ENCODE measurements at places on chromosomes 2 and 18.

DNA sequence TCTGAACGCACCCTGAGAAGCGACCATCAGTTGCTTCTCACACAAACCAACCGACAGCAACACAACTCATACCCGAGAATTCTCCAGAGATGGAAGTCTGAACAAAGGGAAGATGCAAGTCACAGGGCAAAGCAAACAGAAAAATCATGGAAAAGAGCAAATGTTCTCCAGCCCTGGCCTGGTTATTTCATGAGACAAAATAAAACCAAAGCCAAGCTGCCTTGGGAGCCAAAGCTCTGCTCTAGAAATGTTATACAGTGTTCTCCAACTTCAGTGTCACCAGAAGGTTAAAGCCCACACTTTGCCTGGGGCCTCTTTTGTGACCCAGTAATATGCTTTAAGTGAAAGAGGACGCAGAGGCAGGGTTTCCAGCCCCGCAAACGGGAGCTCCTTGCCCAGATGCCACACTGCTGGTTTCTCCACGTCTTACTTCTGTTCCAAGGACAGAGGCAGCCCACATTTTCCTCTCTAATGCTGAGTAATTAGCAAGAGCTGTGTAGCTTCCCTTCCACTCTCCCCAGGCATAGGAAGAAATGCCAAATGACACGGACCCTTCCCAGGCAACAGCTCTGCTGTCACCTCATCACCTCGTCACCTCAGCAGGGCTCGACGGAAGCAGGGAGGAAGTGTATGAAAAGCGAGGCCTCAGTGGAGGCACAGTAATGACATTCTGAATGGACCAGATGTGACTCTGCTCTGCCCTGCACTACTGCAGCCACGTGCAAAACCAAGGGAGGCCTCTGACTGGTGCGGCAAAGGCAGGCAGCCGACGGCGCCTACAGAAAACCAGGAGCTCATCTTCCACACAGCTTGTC lies 64.7 kb downstream of the FBXO15 start:
- no peak for DNase-seq

GRCh38 chr2:28613633-28614501 lies 118.0 kb downstream of the PLB1 start:
- peak; percentile 39 for DNase-seq

GRCh38 chr18:50879302-50880118 lies 592 bp downstream of the ME2 start:
- DNase-seq = peak; percentile 61

DNA sequence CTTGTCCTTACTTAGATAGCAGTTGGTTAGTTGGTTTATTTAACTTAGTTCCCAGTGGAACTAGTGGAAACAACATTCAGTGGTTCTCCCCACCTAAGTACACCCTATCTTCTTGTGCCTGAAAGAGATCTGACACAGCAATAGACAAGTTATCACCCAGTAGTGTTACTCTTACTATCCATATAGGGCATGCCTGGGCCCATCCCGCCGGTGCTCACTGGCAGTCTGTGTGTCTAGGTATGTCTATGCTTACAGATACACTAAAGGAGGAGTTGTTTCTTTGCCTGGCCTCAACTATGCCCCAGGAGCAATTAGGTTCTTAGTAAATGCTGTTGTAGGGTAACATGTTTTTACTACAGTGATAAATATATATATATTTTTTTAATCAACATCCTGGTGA lies 12.0 kb upstream of the NRP2 start:
- DNase-seq = no peak

GRCh38 chr2:88252646-88253045 lies 82.5 kb downstream of the THNSL2 start:
- no peak for DNase-seq

DNA sequence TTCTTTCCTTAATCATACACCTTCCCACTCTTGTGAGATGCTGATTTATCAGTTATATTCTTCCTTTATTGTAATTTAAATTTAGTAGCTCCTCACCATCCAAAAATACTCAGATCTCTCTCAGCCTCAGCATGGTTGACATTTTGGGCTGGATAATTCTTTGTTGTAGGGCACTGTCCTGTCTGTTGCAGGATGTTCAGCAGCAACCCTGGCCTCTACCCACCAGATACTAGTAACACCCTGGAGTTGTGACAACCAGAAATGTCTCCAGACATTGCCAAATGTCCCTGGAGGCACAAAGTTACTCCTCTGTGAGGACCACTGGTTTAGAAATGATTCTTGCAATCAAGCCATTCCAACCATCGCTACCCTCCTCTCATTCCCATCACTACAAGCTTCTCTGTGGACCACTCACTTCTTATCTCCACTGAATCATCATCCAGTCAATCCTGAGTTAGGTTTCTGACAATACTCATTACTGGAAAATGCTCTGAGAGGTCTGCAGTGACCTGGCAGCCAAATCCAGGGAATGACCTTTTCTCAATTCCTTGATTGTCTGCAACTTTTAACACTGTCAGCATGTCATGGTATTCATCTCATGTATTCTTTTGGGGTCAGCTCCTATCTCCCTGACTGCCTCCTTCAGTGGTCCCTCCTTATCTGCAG lies 43.3 kb downstream of the OSBPL6 start:
- DNase-seq = no peak

- no peak for DNase-seq
These were observed 29.4 kb downstream of the LIPG start for GRCh38 chr18:49591271-49591670.

- DNase-seq = no peak
These were observed 51.0 kb downstream of the KCNG2 start for GRCh38 chr18:79848579-79849327.

DNA sequence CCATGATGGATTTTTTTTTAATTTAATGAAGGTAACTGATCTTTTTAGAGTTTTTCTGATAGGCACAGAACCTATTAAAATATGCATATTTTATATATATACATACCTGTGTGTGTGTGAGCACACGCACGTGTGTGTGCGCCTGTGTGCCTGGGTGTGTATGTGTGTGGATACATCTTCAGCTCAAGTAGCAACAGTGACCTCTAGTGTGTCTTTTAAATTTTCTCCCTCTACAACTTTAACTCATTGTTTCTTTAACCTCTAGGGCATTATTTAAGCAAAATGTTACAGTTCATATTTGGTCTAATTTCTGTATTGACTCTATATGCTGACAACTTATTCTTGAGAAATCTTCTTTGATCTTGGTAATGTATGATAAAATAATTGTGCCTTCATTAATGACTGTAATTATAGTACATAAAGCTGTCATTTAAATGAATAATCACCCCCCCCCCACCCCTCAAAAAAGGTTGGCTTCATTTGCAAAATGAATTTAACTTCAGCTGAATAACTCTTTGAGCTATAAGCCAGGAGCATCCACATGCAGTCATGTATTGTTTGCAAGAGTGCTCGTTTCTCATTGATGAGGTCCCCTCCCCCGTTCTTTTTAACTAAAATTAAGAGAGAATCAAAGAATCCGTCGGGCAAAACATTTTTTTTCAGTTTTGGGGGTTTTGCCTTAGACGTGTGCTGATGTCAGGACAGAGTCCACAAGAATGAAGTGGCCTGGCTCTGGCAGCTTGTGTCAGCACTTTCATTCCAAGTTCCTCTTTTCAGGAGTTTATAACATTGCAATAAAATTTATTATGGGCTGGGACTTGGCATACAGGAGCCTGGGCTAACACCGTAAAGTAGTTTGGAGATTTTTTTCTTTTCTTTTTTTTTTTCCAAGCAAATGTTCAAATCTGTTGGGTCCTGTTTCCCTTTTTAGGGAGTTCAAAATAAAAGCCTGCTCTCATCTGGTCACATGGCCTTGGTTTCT lies 80.0 kb downstream of the ETAA1 start:
- DNase-seq = peak; percentile 82

GRCh38 chr2:233389601-233390125 lies 35.4 kb downstream of the DGKD start:
- no peak for DNase-seq

DNA sequence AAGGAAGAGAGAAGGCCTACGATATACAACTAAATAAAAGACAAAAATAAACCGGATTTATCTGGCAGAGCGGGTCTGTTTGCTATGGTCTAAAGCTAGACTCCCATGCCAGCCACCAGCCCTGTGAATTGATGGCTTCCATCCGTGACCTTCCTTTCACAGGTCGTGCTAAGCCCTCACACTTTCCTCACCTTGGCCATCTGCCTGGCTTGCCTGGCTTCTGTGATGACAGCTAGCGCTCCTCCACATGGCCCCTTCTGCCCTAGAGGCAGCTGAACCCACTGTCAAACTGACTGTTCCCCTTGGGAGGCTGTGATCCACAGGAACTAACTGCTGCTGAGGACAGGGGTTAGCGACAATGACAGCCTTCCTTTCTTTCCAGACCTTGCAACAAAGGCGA lies 32.5 kb downstream of the GAREM1 start:
- no peak for DNase-seq

- no peak for DNase-seq
These were observed 86.6 kb downstream of the RND3 start for GRCh38 chr2:150400849-150401248.

DNA sequence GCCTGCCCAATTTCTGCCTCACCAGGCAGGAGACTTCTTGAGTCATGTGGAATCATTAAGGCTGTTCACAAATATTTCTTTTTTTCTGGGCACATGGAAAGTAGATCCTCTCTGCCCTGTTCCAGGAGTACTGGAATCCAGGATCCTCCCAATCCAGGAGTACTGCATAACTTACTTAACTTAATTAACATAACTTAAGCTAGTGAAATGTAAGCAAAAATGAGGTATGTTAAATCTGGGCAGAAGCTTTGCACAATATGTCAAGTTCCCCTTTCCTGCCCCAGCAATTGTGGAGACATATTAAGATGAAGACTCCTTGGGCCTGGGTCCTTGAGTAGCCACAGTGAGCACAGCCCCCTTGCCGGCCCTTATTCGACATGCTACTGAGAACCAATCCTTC lies 3.2 kb downstream of the CD207 start:
- DNase-seq = no peak

Data from fibroblast of pulmonary artery (primary cell).